ENCODE measurements at places on chromosomes 16 and 17.

DNA sequence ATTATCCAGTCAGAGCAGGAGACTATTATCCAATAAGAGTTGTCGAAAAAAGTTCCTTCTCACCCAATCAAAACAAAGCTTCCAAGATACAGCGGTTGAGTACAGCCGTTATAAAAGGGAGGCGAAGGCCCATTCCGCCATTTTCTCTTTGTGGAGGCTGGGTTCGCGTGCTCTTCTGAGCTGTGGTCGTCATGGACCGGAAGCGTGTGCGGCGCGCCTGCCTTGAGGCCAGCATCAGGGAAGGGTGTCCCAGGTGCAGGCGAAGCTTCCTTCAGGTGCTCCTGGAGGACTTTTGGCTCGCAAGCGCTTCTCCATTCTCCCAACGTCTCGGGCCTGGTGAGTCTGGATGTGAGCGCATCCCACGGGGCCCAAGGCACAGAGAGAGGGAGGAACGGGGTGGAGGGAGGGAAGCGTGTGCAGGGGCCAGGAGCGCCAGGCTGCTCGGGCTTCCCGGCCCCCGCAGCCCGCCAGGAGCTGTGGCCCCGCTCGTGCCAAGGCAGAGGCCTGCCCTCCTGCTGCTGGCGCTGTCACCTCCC lies 99.2 kb downstream of the GOSR1 start:
- no peak for DNase-seq

DNA sequence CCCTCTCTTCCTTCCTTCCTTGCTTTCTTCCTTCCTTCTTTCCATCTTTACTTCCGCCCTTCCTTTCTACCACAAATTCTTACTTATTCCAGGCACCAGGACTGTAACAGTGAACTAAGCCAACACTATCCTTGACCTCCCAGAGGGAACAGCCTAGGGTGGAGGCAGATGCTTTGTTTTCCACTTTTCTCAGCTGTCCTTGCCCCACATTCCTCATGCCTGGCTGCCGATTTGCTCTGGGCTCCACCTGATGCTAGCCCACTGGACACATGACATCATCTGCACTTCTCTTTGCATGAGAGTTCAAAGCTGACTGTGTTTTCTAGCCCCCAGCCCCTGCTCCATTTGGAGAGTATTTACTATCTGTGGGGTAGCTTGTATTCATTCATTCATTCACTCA lies 283.0 kb downstream of the MAF start:
- DNase-seq, result no peak

- DNase-seq, result no peak
These were observed 37.7 kb upstream of the PHLPP2 start for GRCh38 chr16:71762186-71762585.

- no peak for DNase-seq
These were observed 87.4 kb upstream of the CBX4 start for GRCh38 chr17:79926605-79927135.

DNA sequence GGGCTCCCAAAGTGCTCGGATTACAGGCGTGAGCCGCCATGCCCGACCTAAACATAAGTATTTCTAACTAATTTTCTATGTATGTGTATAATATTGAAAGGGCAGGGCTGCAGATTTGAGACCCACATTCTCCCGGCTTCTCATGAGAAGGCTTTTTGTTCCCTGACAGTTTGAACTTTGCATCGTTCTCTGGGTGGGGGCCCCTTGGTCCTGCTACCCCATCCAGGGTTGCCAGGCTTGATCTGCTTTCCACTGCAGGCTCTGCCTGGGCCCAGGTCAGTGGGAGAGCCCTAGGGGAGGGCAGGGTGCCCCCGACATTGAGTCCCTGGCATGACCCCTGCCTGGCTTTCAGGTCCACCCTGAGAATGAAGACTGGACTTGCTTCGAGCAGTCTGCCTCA lies 32.3 kb downstream of the SEC14L5 start:
- DNase-seq, result no peak

- DNase-seq, result no peak
These were observed at the start of gene PPY for GRCh38 chr17:43942051-43942685. PPY (minus strand) TSS chr17:43942476; CDS start chr17:43941654, 822 bp downstream.

- no peak for DNase-seq
These were observed 72.9 kb downstream of the MRM1 start for GRCh38 chr17:36674278-36674650.

- no peak for DNase-seq
These were observed 24.0 kb upstream of the SREBF1 start for GRCh38 chr17:17860766-17861107.

DNA sequence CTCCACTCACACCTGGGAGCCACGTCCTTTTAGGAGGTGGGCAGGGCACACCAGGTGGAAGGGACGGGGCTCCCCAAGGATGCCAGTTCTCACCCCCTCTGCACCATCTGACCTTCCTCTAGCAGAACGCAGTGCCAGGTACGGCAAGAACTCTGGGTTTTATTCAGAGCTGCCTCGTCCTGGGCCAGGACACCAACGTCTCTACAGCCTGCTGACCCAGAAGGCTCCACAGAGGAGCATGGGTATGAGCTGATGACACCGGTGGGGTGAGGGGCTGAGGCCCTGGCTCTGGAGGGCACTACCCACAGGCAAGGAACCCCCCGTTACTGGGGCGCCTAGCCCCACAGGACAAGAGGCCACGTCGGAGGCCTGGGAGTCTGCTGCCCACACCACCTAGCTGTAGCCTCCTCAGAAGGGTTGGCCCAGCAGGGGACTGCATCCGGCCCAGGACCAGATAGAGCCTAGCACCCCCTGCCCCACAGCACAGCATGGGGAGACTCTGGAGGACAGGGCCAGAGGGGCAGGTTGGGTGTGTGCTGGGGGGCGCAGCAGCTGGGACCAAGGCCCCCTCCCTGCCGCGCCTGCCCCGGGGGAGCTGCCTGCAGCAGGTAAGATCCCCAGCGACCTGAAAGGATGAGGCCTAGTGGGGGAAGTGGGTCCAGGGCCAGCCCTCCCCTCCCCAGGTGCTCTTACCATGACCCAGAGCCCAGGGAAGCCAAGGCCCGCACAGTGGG lies 13.9 kb downstream of the BCAR1 start:
- no peak for DNase-seq

DNA sequence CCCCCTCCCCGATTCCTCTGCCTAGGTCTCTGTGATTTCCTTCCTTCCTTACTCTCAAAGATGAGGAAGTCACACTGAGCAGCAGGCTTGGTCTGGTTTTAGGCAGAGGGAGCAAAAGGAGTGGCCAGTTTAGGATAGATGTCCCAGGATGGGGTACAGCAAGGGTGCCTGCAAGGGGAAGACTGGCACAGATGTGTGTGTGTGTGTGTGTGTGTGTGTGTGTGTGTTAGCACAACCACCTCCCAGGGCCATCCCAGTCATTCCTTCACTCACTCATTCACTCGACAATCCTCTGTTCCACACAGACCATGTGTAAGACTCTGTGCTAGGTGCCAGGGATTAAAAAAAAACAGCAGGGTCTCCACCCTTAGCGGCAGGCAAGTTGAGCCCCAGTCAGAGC lies 35.9 kb downstream of the TMEM132E start:
- no peak for DNase-seq

DNA sequence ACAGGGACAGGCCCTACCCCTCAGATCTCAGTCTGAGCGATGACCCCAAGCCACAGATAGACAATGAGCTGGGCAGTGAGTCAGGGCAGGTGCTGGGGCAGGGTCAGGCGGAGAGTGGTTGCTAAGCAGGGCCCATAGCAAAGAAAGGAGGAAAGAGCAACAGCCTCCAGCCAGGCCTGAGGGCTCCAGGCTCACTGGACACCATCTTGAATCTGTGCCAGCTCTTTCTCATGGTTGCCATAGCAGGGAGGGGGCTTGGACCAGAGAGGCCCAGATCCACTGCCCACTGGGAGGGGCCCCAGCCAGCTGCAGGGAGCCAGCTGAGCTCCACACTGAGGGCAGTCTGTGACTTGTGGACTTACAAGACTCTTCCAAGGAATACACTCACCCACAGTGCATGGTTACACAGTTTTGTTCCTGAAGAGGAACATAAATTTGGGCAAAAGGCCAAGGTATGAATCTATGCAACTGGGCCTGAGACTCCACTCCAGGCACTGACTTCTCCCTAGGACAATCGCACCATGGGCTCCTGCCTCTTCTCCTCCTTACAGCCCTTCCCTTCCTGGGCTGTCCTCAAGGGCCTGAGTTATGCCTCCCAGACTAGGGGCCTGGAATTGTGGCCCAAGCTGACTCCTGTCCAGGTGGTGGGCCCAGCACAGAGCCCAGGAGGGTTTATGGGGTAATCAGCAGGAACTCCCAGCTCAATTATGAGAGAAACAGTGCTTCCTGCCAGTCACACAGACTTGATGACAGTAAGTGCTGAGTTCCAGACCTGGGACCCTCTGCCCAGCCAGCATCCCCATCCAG lies 59.9 kb downstream of the BEAN1 start:
- no peak for DNase-seq

GRCh38 chr17:3015890-3016289 lies 47.5 kb downstream of the OR1D5 start:
- DNase-seq, result no peak

GRCh38 chr17:29720551-29720950 lies 97.8 kb upstream of the CORO6 start:
- DNase-seq, result no peak
